ENCODE measurements at places on chromosomes 6 and 20.

DNA sequence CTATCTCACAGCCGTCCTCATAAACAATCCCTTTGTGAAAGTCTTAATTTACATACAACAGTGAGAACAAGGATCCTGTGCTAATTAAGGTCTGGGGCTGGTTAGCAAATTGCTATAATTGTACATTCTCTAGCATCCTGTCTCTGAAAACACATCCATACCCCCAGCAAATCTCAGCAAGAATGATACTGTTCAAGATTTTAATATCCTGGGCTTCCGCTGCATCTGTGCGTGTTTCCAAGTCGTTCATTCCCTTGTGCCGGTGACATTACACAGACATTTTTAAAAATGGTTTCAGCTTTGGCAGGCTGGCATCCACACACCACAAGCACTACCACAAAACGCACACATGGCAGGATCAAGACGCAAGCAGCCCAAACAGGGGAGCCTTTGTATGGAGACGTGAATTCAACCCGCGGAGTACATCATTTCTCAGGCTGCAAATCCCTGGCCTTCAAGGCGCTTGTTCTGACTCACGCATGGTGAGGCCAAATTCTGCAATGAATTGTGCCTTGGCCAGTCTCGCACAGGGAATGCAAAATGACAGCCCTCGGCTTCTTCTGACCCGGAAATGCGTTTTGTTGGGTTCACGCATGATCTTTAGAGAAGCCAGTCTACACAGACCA, 20.3 kb downstream of the ZMYND8 start:
- DNase-seq = no peak

DNA sequence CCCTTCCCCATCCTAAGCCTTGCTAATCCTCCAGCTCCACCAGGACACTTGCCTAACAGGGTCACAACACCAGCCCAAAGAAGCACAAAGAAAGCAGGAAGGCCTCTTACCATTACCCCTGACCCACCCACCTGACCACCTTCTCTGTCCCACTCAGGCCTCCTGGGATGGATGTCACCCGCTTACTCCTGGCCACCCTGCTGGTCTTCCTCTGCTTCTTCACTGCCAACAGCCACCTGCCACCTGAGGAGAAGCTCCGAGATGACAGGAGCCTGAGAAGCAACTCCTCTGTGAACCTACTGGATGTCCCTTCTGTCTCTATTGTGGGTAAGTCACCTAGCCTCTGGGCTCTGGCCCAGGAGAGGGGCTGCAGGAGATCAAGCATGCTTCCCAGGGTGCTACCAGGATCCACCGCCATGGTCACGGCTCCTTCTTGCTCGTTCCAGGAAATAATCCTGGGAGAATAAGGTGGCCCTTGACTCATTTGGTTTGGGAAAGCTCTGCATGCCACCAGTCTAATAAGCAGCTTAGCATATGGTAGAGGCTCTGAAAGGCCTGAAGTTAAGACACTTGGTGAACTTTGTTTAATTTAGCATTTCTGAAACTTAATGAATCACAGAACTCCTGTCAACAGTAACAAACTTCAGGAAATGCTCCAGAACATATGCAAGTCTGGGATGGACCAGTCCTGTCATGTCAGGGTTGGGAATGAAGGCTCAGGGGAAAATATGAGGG, 19.2 kb downstream of the ASIP start:
- no peak for DNase-seq

GRCh38 chr6:130955755-130956154, 107.3 kb downstream of the EPB41L2 start:
- no peak for DNase-seq

DNA sequence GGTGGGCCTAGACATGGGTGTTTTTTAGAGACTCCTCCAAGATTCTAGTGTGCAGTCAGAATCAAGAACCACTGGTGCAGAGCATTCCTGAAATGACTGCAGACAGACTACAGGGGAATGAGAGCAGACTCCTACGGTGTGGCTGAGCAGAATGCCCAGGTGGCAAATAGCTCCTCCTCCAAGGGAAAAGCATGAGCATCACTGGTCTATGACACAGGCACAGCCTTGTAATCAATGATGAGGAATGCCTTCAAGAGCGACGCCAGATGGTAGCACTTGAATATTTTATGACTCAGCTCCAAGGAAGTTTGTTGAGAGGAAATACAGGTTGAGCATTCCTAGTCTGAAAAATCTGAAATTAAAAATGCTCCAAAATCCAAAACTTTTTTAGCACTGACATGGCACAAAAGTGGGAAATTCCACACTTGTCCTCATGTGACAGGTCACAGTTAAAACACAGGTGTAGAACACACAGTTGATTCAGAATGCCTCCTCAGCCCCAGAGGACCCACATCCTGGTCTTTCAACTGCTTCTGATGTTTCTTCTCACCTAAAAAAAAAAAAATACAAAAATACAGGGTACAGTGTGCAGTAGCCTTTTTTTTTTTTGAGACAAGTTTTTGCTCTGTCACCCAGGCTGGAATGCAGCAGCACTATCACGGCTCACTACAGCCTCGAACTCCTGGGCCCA, 10.6 kb upstream of the FAM8A1 start:
- DNase-seq = no peak

GRCh38 chr6:18412644-18413043, 25.5 kb downstream of the RNF144B start:
- DNase-seq = no peak

- DNase-seq = no peak
Observed at GRCh38 chr6:131597446-131597845, 24.4 kb downstream of the ARG1 start.

- no peak for DNase-seq
Observed at GRCh38 chr6:148287623-148288333, 54.9 kb upstream of the SASH1 start.

DNA sequence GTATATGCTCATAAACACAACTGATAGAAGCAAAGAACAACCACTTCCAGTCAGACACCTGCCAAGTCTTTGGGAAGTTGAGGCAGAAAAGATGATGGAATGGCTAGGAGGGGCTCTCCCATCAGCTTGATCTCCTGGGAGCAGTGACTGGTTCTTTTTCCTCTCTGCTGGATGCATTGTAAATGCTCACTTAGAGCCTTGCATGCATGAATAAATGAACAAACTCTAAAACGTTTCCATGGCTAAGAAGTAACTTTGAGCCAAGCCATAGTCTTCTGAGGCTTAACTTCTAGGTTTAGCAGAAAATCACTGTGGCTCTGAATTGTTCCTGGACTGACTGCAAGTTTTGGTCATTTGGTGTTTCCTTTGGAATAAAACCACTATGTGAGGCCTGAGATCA, 166.4 kb upstream of the CITED2 start:
- no peak for DNase-seq

DNA sequence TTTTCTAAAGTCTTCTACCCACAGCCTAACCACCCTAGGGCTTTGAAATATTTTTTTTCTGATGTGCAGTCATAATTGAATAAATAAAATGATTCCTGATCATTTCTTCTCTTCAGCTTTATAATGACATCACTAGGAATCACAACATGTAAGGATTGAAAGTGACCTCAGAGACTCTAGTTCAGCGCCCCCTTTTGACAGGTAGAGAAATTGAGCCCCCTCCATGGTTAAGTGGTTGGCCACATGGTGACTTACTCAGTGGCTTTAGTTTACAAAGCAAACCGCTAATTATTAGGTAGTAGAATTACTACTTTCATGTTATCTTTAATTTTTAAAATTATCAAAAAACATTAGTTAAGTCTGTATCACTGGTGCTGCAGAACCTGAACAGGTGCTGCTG, 13.3 kb upstream of the SLC2A12 start:
- no peak for DNase-seq

GRCh38 chr6:81293896-81294295, 458.6 kb downstream of the TENT5A start:
- DNase-seq = no peak

- DNase-seq = peak; percentile 40
Observed at GRCh38 chr6:30219244-30219643, 6.0 kb upstream of the TRIM26 start.

DNA sequence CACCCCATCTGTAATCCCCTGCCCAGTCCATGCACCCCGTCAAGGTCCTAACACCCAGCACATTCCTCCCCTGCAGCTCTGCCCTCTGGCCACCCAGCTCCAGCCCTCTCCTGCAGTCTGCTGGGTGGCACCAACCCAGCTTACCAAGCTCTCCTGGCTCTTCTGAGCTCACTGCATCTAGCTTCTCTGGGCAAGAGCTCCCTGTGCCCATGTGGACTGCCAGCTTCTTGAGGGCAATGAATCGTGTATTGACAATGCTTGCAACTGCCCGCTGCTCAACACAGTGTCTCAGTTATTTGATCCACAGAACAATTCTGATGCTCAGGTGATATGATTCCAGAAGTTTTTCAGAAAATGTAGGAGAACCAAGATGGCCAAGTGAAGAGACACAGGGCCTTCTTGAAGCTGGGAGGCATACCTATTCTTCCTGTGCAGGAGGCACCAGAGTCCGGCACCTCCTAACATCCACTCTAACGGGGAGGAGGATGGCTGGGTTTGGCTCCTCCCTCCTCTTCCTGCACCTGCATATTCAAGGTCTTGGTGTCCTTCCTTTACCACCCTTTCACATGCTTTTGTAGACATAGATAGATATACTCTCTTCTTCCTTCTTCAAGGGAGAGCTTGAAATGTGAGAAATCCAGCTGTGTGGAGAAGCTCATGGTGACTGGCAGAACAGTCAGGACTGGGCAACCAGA, 85.6 kb downstream of the TRERF1 start:
- DNase-seq = no peak

DNA sequence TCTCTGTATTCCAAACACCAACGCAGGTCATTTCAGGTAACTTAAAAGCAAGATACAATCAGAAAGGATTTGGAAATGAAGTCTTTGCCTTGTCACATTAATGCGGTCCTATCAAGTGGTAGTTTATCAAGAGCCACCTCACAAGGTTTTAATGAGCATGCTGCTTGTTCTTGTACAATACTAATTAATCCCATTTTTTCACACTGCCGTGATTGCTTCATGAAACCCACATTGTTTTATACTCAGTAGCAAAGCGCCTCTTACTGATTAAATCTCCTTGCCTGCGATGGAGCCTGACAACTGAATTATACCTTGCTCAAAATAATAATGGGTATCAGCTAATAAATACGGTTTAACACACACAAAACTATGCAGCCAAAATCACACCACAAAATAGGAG, 234.1 kb upstream of the TSHZ2 start:
- no peak for DNase-seq

DNA sequence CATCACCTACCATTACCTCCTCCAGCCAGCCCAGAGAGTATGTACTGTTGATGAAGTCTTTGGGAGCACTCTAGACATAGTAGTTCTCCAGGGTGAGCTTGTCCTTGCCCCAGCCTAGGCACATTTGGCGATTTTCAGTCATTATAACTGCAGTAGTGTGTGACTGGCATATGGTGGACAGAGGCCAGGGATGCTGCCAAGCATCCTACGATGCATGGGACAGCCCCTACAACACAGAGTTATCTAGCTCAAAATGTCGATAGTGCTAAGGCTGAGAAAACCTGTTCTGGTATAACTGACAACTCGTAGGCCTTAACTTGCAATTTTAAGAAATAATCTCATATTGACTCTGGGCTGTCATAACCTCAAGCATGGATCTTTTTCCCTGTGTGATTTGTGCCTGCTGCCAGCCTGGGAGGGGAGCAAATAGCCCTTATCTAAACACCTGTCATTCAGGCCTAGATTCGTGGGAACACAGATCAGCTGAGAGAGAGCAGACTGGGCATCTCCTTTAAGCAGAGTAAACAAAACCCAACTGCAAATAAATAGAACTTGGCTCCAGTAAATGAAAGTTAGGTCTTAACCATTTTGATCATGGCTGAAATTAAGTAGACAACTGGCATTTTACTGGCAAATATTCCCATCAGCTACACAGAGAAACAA, 102.6 kb downstream of the SPTLC3 start:
- no peak for DNase-seq

- no peak for DNase-seq
Observed at GRCh38 chr20:12927489-12927888, 81.3 kb upstream of the SPTLC3 start.

Data from stimulated activated naive B cell treated with anti-CD40 and anti-IgM and Interleukin-4, amounts not matched to agents 10 μg/mL and 1 μg/mL and 100 μg/mL, for 72 hours (primary cell).